ENCODE measurements at places on chromosomes 7 and 10.

DNA sequence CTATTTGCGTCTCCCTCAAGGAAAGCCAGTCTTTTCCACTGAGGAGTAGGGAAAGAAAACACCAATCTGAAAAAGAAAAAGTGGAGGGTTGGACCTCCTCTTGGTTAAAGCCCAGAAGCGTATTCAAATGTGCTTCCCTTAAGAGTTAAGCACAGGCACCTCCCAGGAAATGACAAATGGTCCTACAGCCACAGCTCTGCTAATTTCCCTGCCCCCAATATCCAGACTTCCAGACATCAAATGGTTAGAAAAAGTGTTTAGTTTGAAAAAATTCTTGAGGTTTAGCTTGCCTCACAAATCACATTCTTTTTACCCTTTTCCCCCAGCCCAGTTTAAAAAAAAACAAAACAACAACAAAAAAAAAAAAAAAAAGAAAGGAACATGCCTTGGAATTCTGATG lies 19.0 kb upstream of the COL1A2 start:
- DNase-seq, result no peak

GRCh38 chr10:131710142-131710861 lies 190.5 kb upstream of the PPP2R2D start:
- DNase-seq, result no peak

GRCh38 chr10:116802474-116802873 lies 46.8 kb upstream of the ENO4 start:
- no peak for DNase-seq

DNA sequence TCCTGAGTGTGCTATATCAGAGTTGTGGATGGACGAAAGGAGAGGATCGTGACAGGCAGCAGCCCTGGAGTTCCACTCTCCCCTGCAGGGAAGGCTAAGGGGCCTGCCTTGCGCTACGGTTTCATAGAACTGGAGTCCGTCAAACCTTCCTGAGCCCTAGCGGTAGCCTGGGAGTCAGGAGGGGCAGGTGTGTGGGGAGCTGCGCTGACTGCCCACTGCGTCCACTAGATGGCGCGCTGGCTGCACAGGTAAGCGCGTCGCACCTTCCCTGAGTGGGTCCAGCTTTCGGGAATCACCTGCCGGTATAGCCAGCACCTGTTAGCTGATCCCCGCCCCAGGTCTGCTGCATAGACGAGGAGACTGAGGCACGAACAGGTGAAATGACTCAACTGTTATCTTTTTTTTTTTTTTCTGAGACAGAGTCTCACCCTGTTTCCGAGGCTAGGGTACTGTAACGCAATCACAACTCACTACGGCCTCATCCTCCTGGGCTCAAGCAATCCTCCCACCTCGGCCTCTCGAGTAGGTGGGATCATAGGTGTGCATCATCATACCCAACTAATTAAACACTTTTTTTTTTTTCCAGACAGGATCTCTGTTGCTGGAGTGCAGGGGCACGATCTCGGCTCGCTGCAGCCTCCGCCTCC lies 20.2 kb upstream of the BAIAP2L1 start:
- peak; percentile 33 for DNase-seq

Data from activated T-helper 1 cell treated with anti-CD3 and anti-CD28 coated beads, Interleukin-2, amount 50 U/mL, for 16 hours (primary cell).